ENCODE measurements at places on chromosomes 5 and 9. TPM values are rescaled to one million over a fixed set of nuclear protein-coding genes. Genes with fewer than 3 reads are reported as not detected.

SPTAN1 gene
- 359 TPM for total RNA-seq

SNX18 gene
- 88.7 TPM for total RNA-seq

ZCCHC7 gene
- total RNA-seq: 17.2 TPM

PGM5 gene
- total RNA-seq: 33.3 TPM

TNC gene
- total RNA-seq: 364 TPM

IL5 gene
- not detected for total RNA-seq

SPINK4 gene
- 0.91 TPM for total RNA-seq

SH3GL2 gene
- 0.07 TPM for total RNA-seq

TMEM252 gene
- not detected for total RNA-seq

HBEGF gene
- 10.7 TPM for total RNA-seq

PCDHGC4 gene
- total RNA-seq: 4.2 TPM

CD180 gene
- not detected for total RNA-seq

TAF11L10 gene
- total RNA-seq: not detected

CER1 gene
- not detected for total RNA-seq

TMEM174 gene
- total RNA-seq: not detected

ZFP2 gene
- 0.69 TPM for total RNA-seq

AGXT2 gene
- total RNA-seq: not detected

TSSK1B gene
- 0.46 TPM for total RNA-seq

SEMA6A gene
- 0.23 TPM for total RNA-seq

CCDC183 gene
- total RNA-seq: 0.52 TPM

RUSC2 gene
- 31.5 TPM for total RNA-seq

SMIM33 gene
- total RNA-seq: not detected

EGFLAM gene
- total RNA-seq: 2.9 TPM

LHX3 gene
- not detected for total RNA-seq

THBS4 gene
- 2.1 TPM for total RNA-seq

FYB1 gene
- total RNA-seq: 0.03 TPM

UNC13B gene
- 34.3 TPM for total RNA-seq

QRFP gene
- total RNA-seq: not detected

ZBED3 gene
- 0.52 TPM for total RNA-seq

PRUNE2 gene
- 135 TPM for total RNA-seq

POU5F2 gene
- 1.2 TPM for total RNA-seq

TTLL11 gene
- total RNA-seq: 4.6 TPM

GAS1 gene
- total RNA-seq: 11.6 TPM

NRG2 gene
- 0.98 TPM for total RNA-seq

CTXN3 gene
- total RNA-seq: not detected

WNT8A gene
- total RNA-seq: not detected

SLC1A3 gene
- total RNA-seq: 20.0 TPM

TMOD1 gene
- total RNA-seq: 0.69 TPM

CDKN2A gene
- 6.6 TPM for total RNA-seq

CDC20B gene
- 0.07 TPM for total RNA-seq

ACOT12 gene
- 1.1 TPM for total RNA-seq

Measured in smooth muscle cell of the pulmonary artery (primary cell).